Astrocyte of the hippocampus (primary cell): ENCODE measurements at places on chromosomes 5 and 9.

DNA sequence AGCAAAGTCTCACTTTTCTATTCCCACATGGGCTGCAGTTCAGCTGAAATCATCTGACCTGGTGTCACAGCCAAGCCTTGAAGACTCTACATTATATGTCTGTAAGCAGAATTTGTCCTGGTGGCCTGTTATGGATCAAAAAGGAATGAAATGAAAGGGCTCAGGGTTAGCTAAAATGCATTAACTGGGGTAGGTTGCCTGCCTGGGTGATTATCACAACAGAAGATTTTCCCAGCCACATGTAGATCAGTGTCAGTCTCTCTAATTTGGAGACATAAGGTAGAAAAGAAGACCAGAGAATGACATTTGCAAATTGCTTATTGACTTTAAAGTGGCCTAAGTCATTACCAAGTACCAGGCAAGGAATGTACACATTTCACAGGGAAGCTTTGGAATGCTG, 289.0 kb downstream of the CAAP1 start:
- DNase-seq = no peak

GRCh38 chr9:115651461-115651860, 502.1 kb upstream of the PAPPA start:
- DNase-seq = no peak

DNA sequence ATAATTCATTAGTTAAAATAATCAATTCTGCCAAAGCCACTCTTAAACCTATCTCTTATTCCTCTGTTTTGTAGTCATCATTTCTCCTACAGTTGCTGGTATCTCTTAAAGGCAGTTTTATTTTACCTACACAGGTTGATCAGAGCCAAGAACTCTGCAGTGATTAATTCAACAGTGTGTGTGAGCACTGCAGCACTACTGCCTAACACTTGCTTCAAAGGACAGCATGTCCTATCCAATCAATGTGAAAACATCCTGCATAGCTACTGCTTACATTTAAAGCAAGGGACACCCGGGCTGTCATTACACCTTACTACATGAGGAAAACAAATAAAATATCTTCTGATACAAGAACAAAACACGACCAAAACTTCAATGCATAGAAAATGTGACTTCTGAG, 45.1 kb upstream of the HK3 start:
- DNase-seq = no peak

DNA sequence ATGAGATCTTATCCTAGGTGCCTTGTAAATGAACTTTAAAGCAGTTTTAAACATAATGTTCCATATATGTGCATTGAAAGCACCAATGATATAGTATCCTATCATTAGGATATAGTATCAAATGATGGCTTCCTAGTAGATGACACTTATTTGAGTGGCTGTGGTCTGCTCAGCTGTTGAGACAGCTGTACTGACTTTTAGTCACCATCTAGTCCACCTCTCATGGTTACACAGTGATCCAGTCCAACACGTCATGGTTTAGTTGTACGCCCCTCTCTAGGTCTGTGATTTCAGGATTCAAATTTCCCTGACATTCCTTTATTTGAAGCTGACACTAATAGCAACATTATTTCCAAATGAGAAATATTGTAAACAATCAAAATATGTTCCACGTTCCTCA, 127.3 kb upstream of the TUT7 start:
- DNase-seq = no peak

- peak; percentile 12 for DNase-seq
Observed at GRCh38 chr9:36665921-36666431, 93.3 kb downstream of the MELK start.

DNA sequence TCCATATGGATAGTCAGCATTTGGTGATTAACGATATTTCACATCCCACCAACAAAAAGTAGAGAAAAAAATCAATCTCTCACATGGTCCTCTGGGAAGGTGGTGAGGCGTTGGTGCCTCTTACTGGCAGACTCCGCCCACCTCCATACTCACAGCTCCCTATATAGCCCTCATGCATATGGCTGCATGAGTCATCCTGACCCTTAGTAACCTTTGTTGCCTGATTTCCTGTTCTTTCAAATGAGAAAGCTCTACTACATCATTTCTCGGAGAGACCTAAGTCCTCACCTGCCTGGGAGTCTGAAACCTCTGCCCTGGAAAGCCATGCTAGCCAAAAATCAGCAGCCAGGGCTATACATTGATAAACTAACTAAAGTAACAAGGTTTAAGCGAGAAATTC, 33.3 kb upstream of the ABCA1 start:
- DNase-seq = no peak

DNA sequence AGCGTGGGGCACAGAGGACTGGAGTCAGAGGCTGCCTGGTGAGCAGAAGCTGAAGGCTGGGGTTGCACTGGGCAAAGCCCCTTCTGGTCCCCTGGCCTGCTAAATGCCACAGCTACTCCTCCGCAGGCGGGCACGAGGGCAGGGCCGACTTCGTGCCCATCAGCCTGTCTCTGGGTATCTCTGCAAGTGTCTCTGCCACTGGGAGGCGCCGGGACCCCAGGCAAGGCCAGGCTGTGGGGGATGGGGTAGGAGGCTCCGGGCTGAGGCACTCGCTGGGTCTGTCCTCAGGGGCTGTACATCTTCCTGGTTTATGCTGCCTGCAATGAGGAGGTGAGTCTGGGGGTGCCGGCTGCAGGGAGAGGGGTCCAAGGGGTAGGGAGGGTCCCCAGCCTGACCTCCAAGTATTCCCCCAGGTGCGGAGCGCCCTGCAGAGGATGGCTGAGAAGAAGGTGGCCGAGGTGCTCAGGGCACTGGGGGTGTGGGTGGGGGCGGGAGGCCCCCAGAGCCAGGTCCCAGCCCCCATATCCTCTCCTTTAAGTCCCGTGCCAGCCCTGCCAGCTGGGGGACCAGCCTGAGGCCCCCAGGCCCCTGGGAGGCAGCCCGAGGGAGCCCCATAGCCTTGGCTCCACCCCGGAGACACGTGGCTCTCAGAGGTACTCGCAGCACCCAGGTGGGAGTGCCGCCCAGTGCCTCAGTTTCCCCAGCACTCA, 25.1 kb downstream of the ADGRD2 start:
- no peak for DNase-seq

- DNase-seq = no peak
Observed at GRCh38 chr5:135173662-135174290, 139.7 kb upstream of the PITX1 start.
